ENCODE measurements at places on chromosomes 5 and 9.

DNA sequence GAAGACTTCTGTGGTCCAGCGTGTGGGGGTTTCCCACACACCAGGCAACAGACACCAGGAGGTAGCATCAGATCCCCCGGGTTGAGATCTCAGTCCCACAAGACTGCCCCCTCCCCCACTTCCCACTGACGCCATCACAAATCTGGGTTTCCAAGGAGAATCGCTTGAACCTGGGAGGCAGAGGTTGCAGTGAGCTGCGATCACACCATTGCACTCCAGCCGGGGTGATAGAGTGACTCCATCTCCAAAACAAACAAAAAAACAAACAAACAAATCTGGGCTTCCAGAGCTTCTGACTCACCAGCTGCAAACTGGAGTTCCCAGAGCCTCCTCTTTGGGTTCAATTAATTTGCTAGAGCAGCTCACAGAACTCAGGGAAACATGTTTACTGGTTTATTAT lies 4.7 kb upstream of the GBGT1 start:
- no peak for DNase-seq

GRCh38 chr9:116095403-116095802 lies 58.2 kb upstream of the PAPPA start:
- DNase-seq: no peak

DNA sequence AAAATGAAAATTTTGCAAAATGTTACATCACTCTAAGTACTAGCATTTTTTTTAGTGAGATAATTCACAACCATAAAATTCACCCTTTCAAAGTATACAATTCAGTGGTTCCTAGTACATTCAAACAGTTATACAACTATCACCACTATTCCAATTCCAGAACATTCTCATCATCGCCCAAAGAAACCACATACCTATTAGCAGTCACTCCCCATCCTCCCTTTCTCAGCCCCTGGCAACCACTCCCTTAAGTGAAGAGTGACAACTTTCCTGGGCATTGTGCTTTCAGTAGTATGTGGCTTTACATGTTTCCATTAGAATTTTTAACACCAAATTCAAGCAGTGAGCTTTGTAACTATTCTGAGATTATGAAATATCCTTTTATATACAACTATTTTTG lies 81.4 kb downstream of the RASEF start:
- no peak for DNase-seq

GRCh38 chr5:178545941-178546674 lies 44.1 kb downstream of the COL23A1 start:
- DNase-seq: no peak

GRCh38 chr9:68781928-68782327 lies 76.9 kb downstream of the PIP5K1B start:
- no peak for DNase-seq

DNA sequence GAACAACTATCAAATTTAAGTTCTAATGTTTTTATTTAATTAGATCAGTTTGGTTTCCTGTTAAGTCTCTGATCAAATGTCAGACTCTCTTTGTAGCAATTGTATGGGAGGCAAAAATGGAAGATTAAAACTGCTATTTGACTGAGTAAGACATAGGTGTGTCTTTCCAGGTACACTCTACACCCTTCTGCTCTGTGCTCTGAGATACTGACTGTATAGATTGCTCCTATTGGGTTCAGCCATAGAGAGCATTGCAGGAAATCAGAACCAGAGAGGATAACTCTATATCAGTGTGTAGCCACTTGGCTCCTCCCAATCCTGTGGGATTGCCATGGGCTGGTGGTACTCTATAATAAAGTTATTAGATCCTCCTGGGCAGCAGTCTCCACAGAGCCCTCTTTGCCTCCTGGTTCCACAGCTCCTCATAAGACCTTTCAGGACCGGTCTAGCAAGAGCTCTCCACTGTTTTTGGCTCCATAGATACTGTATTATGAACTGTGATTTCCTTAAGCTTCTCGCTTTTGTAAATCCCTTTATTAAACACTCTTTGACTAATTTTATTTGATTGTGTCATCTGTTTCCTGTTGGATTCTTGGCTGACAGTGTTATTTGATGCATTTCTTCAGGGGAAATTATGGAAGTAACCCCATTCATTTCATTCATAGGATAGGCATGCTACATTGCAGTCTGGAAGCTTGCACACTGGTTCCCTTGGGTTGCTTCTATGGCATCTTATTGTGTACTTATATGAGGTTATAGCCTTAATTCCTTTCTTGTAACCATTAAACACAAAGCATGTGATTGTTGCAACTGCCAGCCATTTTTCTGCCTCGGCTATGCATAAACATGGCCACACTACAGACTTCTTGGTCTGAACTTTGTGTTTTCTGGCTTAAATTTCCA lies 115.6 kb downstream of the VCAN start:
- peak; percentile 22 for DNase-seq

- DNase-seq: no peak
Measured at GRCh38 chr5:109704282-109704952, 14.7 kb downstream of the MAN2A1 start.

GRCh38 chr9:89631384-89631783 lies 26.6 kb downstream of the GADD45G start:
- no peak for DNase-seq

Data from adipocyte (in vitro differentiated cells).